SK-N-SH (cell line): ENCODE measurements at places on chromosomes 6 and 20. TPM values are rescaled to one million over a fixed set of nuclear protein-coding genes. Genes with fewer than 3 reads are reported as not detected.
A peak's percentile ranks its signal among the peaks of the same experiment; 100 is the strongest.

DNA sequence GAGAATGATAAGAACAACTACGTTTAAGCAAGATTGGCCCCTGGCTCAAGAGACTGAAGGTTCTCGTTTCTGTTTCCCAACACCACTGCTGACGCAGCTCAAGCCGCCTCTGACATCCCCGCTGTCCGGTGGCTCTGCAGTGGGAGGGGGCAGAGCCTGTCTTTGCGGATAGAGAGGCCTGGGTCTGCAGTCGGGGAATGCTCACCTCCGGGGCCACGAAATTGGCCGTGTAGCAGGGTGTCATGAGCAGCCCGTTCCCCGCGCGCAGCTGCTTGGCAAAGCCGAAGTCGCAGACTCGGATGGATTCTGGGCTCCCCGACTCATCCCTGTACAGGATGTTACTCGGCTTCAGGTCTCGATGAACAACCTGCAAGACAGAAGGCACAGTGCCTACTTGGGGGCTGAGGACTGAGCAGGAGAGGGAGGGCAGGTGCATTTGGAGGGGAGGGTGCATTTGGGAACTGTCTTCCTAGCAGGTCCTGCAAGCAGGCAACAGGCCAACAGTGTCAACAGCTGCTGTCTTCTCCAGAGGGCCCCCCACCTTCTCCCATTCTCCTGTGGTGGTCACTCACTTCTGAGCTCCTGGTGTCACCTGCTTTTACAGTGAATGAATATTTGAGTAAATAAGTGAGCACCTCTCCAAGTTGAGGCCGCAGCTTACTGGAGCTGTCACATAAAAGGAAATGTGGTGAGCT lies 40.5 kb upstream of the MPC1 start:
- no peak for DNase-seq

The FNDC1 gene
- not detected in 2 replicates for polyA plus RNA-seq

The OR2B3 gene
- not detected in 2 replicates for polyA plus RNA-seq

The SIGLEC1 gene
- polyA plus RNA-seq: not detected in 2 replicates

- DNase-seq: no peak
Observed at GRCh38 chr20:12965212-12965869, 43.4 kb upstream of the SPTLC3 start.

GRCh38 chr6:29651413-29652197 lies 5.3 kb upstream of the MOG start:
- peak; percentile 54 for DNase-seq

The SIRPB1 gene
- 0.19 and 0.53 TPM in 2 replicates for polyA plus RNA-seq

The CLVS2 gene
- 0.05 TPM in 2 replicates for polyA plus RNA-seq

- DNase-seq: no peak
Observed at GRCh38 chr20:17430125-17430950, 100.8 kb downstream of the BFSP1 start.

- DNase-seq: no peak
Observed at GRCh38 chr20:64036346-64037198, 590 bp downstream of the C20orf204 start.

DNA sequence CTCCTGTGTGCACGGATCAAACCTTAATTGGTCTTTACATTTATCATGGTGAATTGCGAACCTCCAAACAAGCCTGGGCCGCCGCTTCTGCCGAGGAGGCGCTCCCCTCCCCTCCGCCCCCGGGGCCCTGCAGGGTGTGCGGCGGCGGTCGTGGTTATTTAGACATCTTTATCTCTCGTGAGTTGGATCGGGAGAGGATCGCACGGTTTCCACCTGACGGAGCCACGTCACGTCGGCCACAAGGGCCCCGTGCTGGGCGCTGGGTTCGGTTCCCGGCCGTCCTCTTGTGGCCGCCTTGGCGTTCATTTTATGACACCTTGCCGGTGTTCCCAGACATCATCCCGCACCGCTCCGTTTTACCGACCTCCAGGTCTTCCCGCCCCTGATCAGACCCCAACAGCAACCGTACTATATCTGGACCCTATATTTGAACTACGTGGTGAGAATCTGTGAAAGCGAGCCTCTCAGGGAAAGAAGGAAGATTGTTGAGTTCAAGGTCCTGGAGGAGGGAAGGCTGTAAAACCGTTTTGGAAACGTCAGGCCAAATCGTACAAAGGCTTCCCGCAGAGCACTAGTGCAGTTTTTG lies 1.3 kb upstream of the CNR1 start:
- DNase-seq: peak; percentile 47

- DNase-seq: no peak
Observed at GRCh38 chr6:88761237-88762031, 202.0 kb downstream of the RNGTT start.

The OPN5 gene
- not detected in 2 replicates for polyA plus RNA-seq

The PPIL6 gene
- polyA plus RNA-seq: 1.1 and 1.9 TPM in 2 replicates

The B4GALT5 gene
- polyA plus RNA-seq: 35.1 and 40.5 TPM in 2 replicates

The BTBD3 gene
- polyA plus RNA-seq: 10.2 and 14.7 TPM in 2 replicates
